ENCODE measurements at places on chromosomes 7 and 10.

- DNase-seq = no peak
- H3K27me3 ChIP-seq = no peaks in the 10 kb centered on the region
- H3K4me3 ChIP-seq = no peak overlapping the region
- peaks cover 2% of the 10 kb centered on the region for H3K4me1 ChIP-seq
- no peak overlapping the region for H3K27ac ChIP-seq
Observed at GRCh38 chr7:16984375-16984774, 102.6 kb upstream of the AGR3 start.

GRCh38 chr10:4069491-4069890 lies 284.5 kb upstream of the KLF6 start:
- peaks cover 38% of the 10 kb centered on the region for H3K4me1 ChIP-seq
- H3K4me3 ChIP-seq = no peak overlapping the region
- H3K27me3 ChIP-seq = no peaks in the 10 kb centered on the region
- no peaks in the 10 kb centered on the region for H3K36me3 ChIP-seq
- H3K27ac ChIP-seq = peak overlapping the region; percentile 58

- H3K36me3 ChIP-seq = no peaks in the 10 kb centered on the region
- H3K4me3 ChIP-seq = no peak overlapping the region
- H3K27ac ChIP-seq = no peak overlapping the region
- DNase-seq = no peak
- no peaks in the 10 kb centered on the region for H3K4me1 ChIP-seq
Observed at GRCh38 chr10:28431139-28431538, 101.8 kb upstream of the WAC start.

- DNase-seq = no peak
- no peaks in the 10 kb centered on the region for H3K27me3 ChIP-seq
- H3K27ac ChIP-seq = no peak overlapping the region
- no peak overlapping the region for H3K4me3 ChIP-seq
- no peaks in the 10 kb centered on the region for H3K4me1 ChIP-seq
Observed at GRCh38 chr10:23581906-23582450, 143.1 kb downstream of the OTUD1 start.

- no peak overlapping the region for H3K27ac ChIP-seq
- H3K4me1 ChIP-seq = no peaks in the 10 kb centered on the region
- H3K4me3 ChIP-seq = no peak overlapping the region
- no peaks in the 10 kb centered on the region for H3K27me3 ChIP-seq
Observed at GRCh38 chr7:27651702-27652101, 11.0 kb downstream of the HIBADH start.

DNA sequence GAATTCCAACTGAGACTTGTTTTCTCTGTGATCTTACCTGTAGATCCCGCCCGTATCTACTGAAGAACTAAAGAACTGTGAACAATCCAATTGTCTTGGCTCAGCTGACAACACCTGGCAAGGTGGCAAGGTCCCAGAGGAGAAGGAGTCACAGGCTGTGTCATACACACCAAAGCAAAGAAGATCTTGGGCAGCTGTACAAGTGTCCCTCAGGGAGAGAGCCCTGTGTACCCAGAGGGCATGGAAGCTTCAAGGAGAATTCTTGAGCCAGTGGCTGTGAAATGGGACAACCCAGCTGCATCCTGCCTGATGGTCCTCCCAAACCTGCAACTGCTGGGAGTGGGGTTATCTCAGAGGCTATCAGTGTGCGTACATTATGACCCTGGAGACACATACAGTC lies 46.7 kb upstream of the TECTB start:
- H3K4me3 ChIP-seq = no peak overlapping the region
- H3K27ac ChIP-seq = no peak overlapping the region
- H3K36me3 ChIP-seq = no peaks in the 10 kb centered on the region

DNA sequence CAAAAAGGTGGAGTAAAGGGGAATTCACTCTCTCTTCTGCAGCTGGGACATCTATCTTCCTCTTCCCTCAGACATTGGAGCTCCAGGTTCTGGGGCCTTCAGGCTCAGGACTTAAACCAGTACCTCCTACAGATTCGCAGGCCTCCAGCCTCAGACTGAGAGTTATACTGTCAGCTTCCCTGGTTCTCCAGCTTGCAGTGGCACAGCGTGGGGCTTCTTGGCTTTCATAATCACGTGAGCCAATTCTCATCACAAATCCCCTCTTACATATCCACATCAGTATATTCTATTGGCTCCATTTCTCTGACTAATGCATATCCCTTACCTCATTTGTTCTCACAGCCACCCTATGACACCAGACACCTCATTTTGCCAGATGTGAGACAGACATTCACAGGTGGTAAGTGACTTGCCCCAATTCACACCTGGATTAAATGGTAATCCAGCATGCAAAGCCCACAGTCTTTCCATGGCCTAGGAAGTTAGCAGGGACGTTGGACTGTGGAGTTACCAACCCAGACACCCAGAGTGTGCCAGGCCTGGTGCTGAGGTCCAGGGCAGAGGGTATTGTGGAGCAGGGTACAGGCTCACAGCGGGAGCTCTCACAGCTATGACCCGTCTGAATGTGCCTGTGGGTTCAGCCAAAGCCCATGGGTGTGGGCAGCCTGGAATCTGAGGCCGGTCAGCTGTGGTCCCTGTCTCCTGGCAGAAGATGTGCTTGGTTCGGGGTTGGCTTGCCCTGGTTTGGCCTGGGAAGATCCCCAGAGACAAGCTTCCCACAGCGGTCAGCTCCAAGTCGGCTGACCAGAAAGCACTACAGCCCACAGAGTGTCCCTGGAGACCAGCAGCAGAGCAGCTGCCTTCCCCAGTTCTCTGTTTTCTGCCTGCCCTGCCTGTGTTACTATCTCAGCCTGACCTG lies 18.4 kb upstream of the ZCCHC24 start:
- no peak overlapping the region for H3K4me3 ChIP-seq
- peak; percentile 86 for DNase-seq
- peaks cover 9% of the 10 kb centered on the region for H3K4me1 ChIP-seq
- no peaks in the 10 kb centered on the region for H3K36me3 ChIP-seq
- H3K27ac ChIP-seq = peak overlapping the region; percentile 19
- H3K27me3 ChIP-seq = no peaks in the 10 kb centered on the region

- DNase-seq = no peak
- H3K4me3 ChIP-seq = peak overlapping the region; percentile 72
- H3K4me1 ChIP-seq = peaks cover 19% of the 10 kb centered on the region
- peak overlapping the region; percentile 95 for H3K27ac ChIP-seq
Observed at GRCh38 chr7:98877692-98878364, 504 bp upstream of the TRRAP start.

- no peak overlapping the region for H3K27ac ChIP-seq
- H3K4me1 ChIP-seq = no peaks in the 10 kb centered on the region
- no peak for DNase-seq
- H3K36me3 ChIP-seq = no peaks in the 10 kb centered on the region
- no peaks in the 10 kb centered on the region for H3K27me3 ChIP-seq
Observed at GRCh38 chr7:158098125-158099030, 489.2 kb downstream of the PTPRN2 start.

- peaks cover 20% of the 10 kb centered on the region for H3K4me1 ChIP-seq
- H3K36me3 ChIP-seq = no peaks in the 10 kb centered on the region
- no peak overlapping the region for H3K27ac ChIP-seq
- H3K27me3 ChIP-seq = no peaks in the 10 kb centered on the region
Observed at GRCh38 chr7:135512135-135512887, 2.4 kb upstream of the CNOT4 start.

- no peak overlapping the region for H3K4me3 ChIP-seq
- no peak overlapping the region for H3K27ac ChIP-seq
- H3K36me3 ChIP-seq = peaks cover 14% of the 10 kb centered on the region
- no peaks in the 10 kb centered on the region for H3K4me1 ChIP-seq
- no peak for DNase-seq
Observed at GRCh38 chr10:94361171-94361794, 1.5 kb downstream of the NOC3L start.

DNA sequence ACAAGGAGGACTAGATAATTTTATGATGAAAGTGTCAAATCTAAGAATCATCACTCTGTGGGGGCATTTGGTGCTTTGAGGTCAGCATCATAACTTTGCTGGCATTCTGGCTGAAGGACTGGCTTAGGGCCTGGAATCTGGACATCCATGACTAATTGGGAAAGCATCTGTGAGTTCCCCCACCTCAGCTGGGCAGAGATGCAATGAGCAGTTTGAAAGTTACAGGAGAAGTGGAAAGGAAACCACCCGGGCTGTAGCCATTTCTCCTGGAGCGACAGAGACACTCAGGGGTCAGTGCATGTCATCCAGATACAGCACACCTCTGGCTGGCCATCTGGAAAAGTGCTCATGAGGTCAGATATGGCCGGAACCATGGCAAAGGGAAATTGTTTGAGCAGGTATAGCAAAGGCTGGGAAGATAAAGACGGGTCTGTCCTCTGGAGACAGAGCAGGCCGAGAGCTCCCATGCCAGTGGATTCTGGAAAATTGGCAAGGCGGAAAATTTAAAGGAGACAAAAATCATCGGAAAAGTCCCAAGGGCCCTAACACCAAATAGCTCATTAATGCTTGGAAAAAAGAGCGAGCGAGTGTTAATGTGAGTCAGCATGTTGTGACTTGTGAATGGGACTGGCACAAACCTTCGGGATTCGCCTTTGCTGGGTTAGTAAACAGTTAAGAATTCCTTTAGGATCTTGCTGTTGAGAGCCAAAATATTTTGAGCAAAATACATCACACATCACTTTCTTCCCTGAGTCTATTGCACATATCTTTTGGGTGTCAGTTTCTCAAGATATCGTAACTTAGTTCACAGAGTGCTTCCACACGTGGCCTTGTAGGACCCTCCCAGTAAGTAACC lies 188.4 kb upstream of the AGK start:
- no peaks in the 10 kb centered on the region for H3K4me1 ChIP-seq
- H3K4me3 ChIP-seq = no peak overlapping the region
- peak overlapping the region; percentile 2 for H3K27ac ChIP-seq
- H3K36me3 ChIP-seq = no peaks in the 10 kb centered on the region
- DNase-seq = no peak
- no peaks in the 10 kb centered on the region for H3K27me3 ChIP-seq

GRCh38 chr7:16347827-16348192 lies 73.5 kb downstream of the CRPPA start:
- H3K4me3 ChIP-seq = no peak overlapping the region
- no peak for DNase-seq
- no peaks in the 10 kb centered on the region for H3K4me1 ChIP-seq
- no peaks in the 10 kb centered on the region for H3K36me3 ChIP-seq

- peak overlapping the region; percentile 58 for H3K4me3 ChIP-seq
- no peaks in the 10 kb centered on the region for H3K36me3 ChIP-seq
- no peak overlapping the region for H3K27ac ChIP-seq
- peaks cover 15% of the 10 kb centered on the region for H3K4me1 ChIP-seq
Observed at GRCh38 chr10:45373003-45373575, 927 bp upstream of the ALOX5 start.

All from tibial artery (tissue), 4 donors.